ENCODE measurements at places on chromosomes 6 and 20. TPM values are rescaled to one million over a fixed set of nuclear protein-coding genes. Genes with fewer than 3 reads are reported as not detected.

The CITED2 gene
- 103 TPM for total RNA-seq

The HDGFL1 gene
- total RNA-seq = not detected

The NHSL1 gene
- total RNA-seq = 155 TPM

The NKX2-2 gene
- 0.22 TPM for total RNA-seq

The GGTLC1 gene
- total RNA-seq = not detected

The NECAB3 gene
- total RNA-seq = 55.7 TPM

DNA sequence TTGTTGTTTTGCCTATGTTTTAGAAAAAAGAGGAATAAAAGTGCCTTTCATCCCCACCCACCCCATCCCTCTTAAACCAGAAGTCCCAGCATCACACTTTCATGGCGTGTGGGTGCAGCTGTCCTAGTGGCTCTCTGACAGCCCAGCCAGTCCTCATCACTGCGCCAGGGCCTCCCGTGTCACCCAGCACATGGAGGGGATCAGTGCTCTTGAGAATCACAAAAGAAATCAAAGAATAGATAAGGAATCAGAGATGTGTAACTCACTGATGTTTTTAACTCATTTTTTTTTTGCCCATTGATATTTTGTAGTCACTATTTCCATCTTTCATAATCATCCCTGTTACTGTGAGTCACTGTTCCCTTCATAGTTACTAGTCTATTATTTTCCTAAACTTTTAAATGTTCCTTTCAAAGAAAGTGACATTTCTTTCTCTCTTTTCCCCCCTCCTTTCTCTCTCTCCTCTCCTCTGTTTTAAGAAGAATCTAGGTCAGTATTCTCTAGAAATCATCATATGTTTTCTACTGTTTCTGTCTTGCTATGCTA, 78.6 kb downstream of the AIG1 start:
- DNase-seq = no peak

- DNase-seq = no peak
These were observed 41.9 kb downstream of the ELOVL5 start for GRCh38 chr6:53306819-53307347.

DNA sequence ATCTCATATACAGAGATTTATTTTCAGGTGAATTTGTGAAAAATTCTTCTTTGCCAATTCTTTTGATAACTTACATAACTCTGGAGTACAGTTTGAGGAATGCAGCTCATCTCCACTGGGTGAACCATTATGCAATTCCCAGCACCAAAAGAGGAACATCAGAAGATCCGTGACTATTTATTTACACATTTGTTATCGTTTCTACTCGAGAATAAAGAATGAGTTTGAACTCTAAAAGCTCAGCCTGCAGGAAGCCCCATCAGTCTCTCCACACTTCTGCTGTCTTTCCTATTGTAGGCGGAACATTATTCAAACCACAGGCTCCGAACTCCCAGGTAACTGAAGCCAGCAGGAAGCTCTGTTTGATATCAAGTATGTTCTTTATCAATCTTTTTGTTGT, 95.9 kb upstream of the IFNGR1 start:
- DNase-seq = no peak

GRCh38 chr20:2972126-2972525, 71.3 kb upstream of the GNRH2 start:
- no peak for DNase-seq

- no peak for DNase-seq
These were observed 43.8 kb upstream of the RPS6KA2 start for GRCh38 chr6:166670894-166671293.

DNA sequence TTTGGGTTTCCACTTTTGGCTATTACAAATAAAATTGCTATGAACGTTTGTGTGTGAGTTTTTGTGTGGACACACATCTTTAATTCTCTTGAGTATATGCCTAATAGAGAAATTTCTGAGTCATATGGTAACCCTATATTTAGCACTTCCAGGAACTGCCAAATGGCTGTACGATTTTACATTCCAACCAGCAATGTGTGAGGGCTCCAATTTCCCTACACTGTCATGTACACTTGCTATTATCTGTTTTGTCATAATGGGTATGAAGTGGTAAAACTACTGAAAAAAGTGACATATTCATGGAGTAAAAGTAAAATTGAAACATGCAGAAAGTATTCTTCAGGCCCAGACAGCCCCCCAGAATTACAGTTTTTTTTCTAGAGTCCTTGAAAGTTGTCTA, 59.6 kb upstream of the ESR1 start:
- no peak for DNase-seq

DNA sequence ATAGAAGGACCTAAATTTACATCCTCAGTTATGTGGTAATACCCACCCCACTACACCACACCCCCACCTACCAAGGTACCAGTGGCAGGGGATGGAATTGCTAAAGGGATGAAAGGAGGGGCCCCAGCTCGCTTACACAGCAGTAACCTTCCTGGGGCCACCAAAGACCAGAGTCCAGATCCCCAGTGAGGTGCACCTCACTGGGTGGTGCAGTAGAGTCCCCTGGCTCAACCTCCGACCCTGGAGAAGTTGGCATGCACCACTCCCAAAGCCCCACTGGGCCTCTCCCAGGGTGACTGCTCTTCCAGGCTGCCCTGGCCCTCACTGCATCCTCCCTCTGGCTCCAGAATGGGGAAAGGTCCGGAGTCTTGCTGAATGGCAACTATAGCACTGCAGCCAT, 816 bp downstream of the UNC5CL start:
- DNase-seq = no peak

GRCh38 chr20:22489626-22490286, 94.6 kb downstream of the FOXA2 start:
- peak; percentile 69 for DNase-seq

GRCh38 chr6:46138281-46138680, 8.5 kb downstream of the ENPP4 start:
- DNase-seq = no peak

- peak; percentile 86 for DNase-seq
These were observed 3.2 kb downstream of the PRRT1 start for GRCh38 chr6:32148289-32149091.

DNA sequence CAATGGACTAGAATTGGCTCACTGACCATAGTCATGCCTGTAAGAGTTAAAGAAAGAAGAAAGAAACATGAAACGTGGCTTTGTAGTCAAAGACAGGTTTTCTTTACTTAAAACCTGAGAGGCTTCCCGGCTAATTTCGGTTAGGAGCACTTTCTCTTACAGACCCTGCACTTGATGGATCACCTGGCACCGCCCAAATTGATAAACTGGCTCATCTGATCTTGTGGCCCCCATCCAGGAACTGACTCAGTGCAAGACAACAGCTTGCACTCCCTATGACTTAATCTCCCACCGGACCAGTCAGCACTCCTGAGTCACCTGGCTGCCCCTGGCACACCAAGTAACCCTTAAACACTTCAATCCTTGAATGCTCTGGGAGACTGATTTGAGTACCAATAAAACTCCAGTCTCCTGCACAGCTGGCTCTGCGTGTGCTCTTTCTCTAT, 12.3 kb downstream of the TMEM14B start:
- DNase-seq = no peak

GRCh38 chr6:67112120-67112519, 1405.1 kb upstream of the EYS start:
- no peak for DNase-seq

GRCh38 chr6:72643214-72643613, 21.4 kb downstream of the KCNQ5 start:
- DNase-seq = no peak

Measured in mucosa of descending colon (tissue), 3 donors.